ENCODE measurements at places on chromosomes 3 and 15.

GRCh38 chr3:120608506-120608905 is 12.4 kb downstream of the NDUFB4 start:
- no peak for DNase-seq

- no peak for DNase-seq
Measured at GRCh38 chr15:43541785-43542184, 24.4 kb downstream of the MAP1A start.

GRCh38 chr3:99066863-99067262 is 165.4 kb upstream of the DCBLD2 start:
- DNase-seq = no peak

- no peak for DNase-seq
Measured at GRCh38 chr3:99248130-99248529, 346.6 kb upstream of the DCBLD2 start.

DNA sequence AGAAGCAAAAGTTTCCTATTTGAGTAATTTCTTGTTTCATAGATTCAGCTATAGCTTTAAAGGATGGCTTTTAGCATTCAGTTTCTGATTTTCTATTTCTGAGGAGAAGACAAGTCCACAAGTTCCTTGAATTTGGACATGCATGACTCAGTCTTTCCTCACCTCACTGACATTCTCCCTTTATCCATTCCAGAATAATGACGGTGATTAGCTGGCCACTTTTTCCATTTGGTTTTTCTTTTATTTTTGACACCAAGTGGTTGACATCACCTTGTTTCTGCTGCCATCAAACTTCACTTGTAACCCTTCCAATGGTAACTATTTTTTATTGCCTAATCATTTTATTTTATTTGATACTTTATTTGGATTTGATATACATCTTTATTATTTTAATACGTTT is 404.4 kb upstream of the KCNMB2 start:
- no peak for DNase-seq

- DNase-seq = no peak
Measured at GRCh38 chr3:85077018-85077417, 118.2 kb downstream of the CADM2 start.

DNA sequence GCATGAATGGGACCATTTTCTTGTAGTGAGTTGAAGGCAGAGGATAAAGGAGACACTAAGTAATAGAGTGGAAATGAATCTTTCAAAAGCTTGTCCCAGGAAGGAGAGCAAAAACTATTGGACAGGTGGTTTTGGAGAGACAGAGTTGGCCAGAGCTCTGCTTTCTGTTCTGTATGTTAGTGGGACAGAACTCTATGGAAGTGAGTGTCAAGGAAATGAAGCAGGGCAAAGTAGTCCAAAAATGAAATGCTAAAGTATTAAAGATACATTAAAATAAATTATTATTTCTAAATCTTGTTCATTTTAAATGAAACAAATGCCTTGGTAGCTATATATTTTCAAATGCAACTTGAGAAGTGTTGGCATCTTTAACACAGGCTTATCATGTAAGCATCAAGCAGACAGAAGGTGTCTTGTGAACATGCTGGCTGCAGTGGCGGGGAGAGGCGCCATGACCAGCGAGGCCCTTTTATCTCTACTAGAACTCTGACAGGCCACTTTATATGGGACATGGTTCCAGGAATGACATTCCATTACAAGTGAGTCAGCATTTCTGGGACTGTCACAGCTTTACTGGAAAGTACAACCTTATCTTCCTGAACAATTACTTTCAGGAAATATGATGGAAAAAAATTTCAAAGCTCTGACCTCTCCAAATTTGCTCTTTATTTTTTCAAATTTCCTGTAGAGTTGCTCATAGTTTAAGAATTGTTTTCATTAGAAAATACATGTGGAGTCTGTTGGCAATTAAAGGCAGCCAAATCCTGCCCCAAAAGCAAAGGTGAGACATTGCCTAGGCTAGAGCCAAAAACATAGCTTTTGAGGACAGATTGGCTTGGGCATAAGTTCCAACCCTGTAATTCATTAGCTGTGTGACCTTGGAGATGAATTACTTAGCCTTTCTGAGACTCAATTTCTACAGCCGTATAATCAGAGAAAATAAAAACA is 106.5 kb downstream of the ECT2 start:
- DNase-seq = no peak

- DNase-seq = peak; percentile 14
Measured at GRCh38 chr3:157501863-157502262, 1.4 kb downstream of the VEPH1 start.

GRCh38 chr15:26873846-26874245 is 7.0 kb downstream of the GABRA5 start:
- DNase-seq = no peak

DNA sequence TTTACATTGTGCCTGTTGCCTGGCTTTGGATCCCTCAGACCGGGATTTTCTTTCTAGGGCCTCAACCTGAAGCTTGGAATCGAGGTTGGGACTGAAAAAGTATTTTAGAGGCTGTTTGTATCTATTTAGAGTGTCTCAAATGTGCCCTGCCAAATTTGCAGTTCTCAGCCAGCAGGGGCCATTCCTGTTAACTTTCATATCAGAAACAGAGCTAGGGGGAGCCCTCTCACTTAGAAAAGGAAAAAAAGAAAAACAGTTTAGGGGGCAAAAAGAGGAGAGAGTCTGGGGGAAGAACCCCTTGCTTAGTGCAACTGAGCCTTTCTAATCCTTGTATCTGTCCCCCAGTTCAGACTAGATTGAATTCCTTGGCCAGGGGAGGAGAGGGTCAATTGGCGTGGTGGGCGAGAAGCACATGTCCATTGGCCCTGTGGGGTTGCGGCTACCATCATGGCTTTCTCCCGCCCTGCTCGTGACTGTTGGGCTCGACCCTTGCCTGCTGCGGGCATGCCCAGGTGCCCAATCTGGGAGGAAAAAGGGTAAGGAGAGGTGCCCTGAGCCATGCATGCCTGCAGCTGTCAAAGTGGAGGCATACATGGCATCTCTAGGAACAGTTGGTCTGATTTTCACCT is 101.6 kb downstream of the CFAP44 start:
- DNase-seq = no peak

- DNase-seq = no peak
Measured at GRCh38 chr3:154112146-154112852, 8.9 kb upstream of the ARHGEF26 start.

GRCh38 chr15:71588746-71589145 is 221.6 kb upstream of the NR2E3 start:
- no peak for DNase-seq

- DNase-seq = no peak
Measured at GRCh38 chr3:177624528-177625495, 427.5 kb upstream of the TBL1XR1 start.

GRCh38 chr3:165868088-165868487 is 30.9 kb upstream of the BCHE start:
- no peak for DNase-seq

- DNase-seq = no peak
Measured at GRCh38 chr3:99760629-99761028, 57.0 kb upstream of the CMSS1 start.

- DNase-seq = no peak
Measured at GRCh38 chr15:47750030-47750739, 32.9 kb downstream of the SEMA6D start.

DNA sequence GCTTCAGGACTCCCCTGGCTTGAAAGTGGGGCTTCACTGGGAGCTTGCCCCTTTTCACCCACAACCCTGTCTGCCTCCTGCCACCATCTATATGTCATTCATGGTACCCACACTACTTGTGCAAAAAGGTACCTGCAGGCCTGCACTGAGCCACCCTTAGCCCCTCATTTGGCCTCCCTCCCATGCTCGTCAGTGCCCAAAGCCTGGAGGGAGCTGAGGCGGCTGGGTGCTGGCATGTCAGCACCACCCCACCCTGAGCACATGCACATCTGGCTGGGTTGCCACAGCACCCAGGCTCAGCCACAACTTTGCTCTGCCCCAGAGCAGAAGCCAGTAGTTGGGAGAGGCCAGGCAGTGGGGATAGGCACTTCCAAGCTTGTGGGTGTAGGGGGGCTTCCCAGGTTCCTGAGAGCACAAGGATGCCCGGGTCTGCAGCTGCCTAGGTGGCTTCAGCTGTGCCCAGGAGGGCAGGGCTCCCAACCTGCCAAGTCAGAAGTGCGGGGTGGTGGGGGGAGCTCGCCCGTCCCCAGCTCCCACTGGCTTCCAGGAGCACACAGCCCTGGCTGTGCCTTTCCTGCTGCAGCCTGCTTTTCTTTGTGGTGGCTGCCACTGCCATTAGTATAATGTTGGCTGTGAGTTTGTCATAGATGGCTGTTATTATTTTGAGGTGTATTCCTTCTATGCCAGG is 1054.6 kb upstream of the EPHA6 start:
- no peak for DNase-seq

- DNase-seq = no peak
Measured at GRCh38 chr15:74889390-74889882, 406 bp upstream of the MPI start.

GRCh38 chr15:43527802-43528541 is 10.6 kb downstream of the MAP1A start:
- DNase-seq = no peak

GRCh38 chr3:165233501-165234195 is 37.5 kb upstream of the SLITRK3 start:
- DNase-seq = no peak

GRCh38 chr3:148395821-148396220 is 301.9 kb upstream of the AGTR1 start:
- no peak for DNase-seq

- DNase-seq = no peak
Measured at GRCh38 chr3:44186111-44186672, 55.5 kb upstream of the TOPAZ1 start.

DNA sequence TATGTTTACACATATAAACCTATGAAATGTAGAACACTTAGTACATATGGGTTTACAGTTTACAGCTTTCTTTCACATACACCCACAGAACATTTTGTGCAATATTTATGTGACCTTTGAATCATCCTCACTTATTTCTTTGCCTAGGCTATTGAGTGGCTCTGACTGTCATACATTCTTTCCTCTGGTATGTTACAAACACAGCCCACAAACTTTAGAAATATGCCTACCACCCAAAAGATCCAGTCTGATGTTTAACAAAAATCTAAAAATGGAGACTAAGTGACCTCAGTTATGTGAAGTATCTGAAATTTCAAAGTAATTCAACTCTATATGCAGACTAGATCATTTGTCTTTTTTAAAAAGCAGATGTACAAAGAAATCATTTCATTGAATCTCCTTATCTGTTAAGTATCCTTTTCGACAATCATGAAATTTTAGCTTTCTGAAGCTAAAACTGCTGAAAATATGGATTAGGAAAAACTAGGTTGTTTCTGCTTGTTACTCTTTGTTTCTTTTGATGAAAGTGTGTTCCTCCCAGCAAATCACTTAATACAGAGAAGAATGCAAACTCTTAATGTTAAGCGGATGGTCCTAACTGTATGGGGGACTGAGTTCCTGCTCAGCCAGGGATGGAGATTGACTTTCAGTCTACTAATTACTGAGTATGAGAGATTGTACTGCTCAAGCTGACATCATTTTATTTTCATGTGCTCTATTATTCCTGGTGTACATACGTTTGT is 27.7 kb downstream of the CCDC54 start:
- DNase-seq = no peak

GRCh38 chr15:93063796-93064690 is 25.0 kb downstream of the RGMA start:
- no peak for DNase-seq

- DNase-seq = no peak
Measured at GRCh38 chr15:35777061-35777460, 231.1 kb upstream of the DPH6 start.

GRCh38 chr15:100779331-100780207 is 100.1 kb upstream of the ALDH1A3 start:
- no peak for DNase-seq

GRCh38 chr3:141294848-141295247 is 63.2 kb downstream of the PXYLP1 start:
- no peak for DNase-seq

GRCh38 chr3:10248984-10249748 is 907 bp downstream of the TATDN2 start:
- DNase-seq = no peak

DNA sequence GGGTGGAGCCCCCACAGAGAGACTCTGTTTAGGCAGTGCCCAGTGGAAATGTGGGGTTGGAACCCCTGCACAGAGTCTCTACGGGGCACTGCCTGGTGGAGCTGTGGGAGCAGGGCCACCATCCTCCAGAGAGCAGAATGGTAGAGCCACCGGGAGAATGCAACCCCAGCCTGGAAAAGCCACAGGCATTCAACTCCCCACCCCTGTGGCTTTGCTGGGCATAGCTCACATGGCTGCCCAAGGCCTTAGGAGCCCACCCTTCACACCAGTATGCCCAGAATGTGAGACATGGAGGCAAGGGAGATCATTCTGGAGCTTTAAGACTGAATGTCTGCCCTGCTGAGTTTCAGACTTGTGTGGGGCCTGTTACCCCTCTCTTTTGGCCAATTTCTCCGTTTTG is 19.0 kb upstream of the CHCHD6 start:
- no peak for DNase-seq

DNA sequence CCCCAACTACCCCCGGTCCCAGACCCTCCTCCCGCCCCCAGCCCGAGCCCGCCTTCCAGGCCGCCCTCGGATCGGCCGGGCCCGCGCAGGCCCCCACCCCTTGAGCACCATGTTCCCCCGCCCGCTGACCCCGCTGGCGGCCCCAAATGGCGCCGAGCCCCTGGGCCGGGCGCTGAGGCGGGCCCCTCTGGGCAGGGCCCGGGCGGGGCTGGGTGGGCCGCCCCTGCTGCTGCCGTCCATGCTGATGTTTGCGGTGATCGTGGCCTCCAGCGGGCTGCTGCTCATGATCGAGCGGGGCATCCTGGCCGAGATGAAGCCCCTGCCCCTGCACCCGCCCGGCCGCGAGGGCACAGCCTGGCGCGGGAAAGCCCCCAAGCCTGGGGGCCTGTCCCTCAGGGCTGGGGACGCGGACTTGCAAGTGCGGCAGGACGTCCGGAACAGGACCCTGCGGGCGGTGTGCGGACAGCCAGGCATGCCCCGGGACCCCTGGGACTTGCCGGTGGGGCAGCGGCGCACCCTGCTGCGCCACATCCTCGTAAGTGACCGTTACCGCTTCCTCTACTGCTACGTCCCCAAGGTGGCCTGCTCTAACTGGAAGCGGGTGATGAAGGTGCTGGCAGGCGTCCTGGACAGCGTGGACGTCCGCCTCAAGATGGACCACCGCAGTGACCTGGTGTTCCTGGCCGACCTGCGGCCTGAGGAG is 472 bp downstream of the CHST14 start:
- no peak for DNase-seq

GRCh38 chr15:100588638-100589242 is 13.2 kb downstream of the LINS1 start:
- no peak for DNase-seq

GRCh38 chr15:71515375-71516186 is 294.8 kb upstream of the NR2E3 start:
- no peak for DNase-seq

DNA sequence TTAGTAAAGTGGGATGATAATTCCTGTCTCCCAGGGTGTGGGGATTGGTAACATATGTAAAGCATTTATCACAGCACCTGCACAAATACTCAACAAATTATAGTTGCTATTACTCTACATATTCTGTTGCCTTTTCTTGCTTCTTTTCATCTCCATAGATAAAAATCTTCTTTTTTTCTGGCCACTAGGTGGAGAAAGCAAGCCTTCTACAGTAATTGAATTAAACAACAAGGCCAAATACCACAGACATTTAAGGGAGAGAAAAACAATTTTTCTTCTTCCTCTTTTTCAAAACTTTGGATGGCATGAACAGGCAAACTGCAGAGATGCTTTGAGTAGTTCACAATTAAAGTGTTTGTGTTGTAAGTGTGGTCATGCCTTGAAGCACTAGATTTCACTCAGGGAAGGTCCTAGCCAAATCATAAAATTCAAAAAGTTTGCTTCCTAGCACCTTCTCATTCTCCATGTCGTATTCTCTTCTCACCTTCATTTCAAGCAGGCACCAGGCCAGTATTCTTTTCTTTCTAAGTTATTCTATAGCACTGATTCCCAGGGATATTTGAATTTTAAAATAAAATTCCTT is 493.4 kb upstream of the TGFBR2 start:
- DNase-seq = no peak
